ENCODE measurements at places on chromosomes 1 and 21.

GRCh38 chr1:42851420-42851819, 5.0 kb downstream of the ZNF691 start:
- peaks cover 31% of the 10 kb centered on the region for H3K36me3 ChIP-seq
- H3K4me1 ChIP-seq: peaks cover 12% of the 10 kb centered on the region
- no peak for DNase-seq

DNA sequence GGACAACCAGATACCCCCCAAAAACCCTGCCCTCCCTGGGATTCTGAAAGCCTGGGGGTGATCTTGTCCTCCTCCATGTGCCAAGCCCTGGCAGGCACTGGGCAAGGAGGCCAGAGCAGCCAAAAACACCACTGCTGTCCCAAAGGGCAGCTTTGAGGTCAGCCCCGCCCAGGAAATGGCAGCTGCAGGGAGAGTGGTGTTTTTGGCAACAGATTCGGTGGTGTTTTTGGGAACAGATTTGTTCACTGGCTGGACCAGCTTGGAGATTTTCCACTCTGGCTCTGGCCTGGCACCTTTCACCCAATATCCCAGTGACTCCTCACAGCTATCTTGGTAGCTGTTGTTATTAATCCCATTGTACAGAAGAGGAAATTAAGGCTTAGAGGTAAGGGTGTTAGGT, 34.7 kb downstream of the LRP8 start:
- H3K27ac ChIP-seq: no peak overlapping the region
- peaks cover 14% of the 10 kb centered on the region for H3K4me1 ChIP-seq
- no peaks in the 10 kb centered on the region for H3K27me3 ChIP-seq

DNA sequence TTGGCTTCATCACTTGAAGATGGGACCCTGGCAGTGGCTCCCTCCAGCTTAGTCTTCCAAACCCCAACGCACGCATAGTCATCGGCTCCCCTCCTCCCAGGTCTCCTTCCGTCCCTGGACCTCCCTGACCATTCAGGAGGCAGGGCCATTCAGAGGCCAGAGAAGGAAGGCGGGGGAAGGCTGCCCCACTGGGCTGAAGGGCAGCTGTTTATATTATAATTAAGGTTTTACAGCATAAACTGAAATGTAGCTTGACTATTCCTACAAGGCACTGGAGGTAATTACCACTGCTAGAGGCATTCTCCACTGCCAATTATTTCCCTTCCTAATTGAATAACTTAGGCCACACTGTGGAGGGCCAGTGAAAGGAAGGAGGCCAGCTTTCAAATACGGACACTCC, 170.6 kb upstream of the PROX1 start:
- H3K36me3 ChIP-seq: no peaks in the 10 kb centered on the region
- no peak for DNase-seq
- H3K4me3 ChIP-seq: no peak overlapping the region
- no peaks in the 10 kb centered on the region for H3K27me3 ChIP-seq
- H3K27ac ChIP-seq: no peak overlapping the region

GRCh38 chr1:235566084-235566483, 61.8 kb upstream of the B3GALNT2 start:
- no peak overlapping the region for H3K4me3 ChIP-seq
- no peaks in the 10 kb centered on the region for H3K36me3 ChIP-seq
- no peaks in the 10 kb centered on the region for H3K4me1 ChIP-seq
- no peaks in the 10 kb centered on the region for H3K27me3 ChIP-seq
- no peak overlapping the region for H3K27ac ChIP-seq
- DNase-seq: no peak

DNA sequence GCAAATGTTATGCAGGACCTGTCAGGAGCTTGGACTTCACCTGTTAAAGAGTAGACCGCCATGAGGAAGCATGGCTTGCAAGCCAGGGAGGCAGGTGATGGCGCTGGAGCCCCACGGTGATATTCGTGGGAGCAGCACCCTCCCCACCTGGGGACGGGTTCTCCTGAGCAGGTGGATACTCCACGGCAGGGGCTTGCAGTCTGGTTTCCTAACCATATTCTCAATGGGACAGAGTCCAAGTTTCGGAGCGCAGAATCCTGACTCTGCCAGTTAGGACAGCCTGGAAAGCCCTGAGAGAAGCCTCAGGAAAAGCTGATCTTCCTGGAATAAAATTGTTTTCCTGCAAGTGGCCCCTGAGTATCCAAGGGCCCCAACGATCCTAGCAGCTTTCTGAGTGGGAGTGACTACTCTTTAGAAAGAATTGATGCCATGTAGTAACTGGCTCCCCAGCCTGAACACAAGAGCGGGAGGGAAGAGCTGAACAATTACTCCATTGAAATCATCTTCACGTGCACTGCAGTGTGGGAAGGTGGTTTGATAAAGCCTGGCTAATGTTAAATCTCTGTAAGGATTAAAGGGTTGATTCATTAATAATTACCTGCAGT, 146.3 kb upstream of the RAB4A start:
- no peaks in the 10 kb centered on the region for H3K4me1 ChIP-seq
- no peak for DNase-seq
- H3K27me3 ChIP-seq: no peaks in the 10 kb centered on the region
- H3K4me3 ChIP-seq: no peak overlapping the region
- H3K27ac ChIP-seq: no peak overlapping the region

DNA sequence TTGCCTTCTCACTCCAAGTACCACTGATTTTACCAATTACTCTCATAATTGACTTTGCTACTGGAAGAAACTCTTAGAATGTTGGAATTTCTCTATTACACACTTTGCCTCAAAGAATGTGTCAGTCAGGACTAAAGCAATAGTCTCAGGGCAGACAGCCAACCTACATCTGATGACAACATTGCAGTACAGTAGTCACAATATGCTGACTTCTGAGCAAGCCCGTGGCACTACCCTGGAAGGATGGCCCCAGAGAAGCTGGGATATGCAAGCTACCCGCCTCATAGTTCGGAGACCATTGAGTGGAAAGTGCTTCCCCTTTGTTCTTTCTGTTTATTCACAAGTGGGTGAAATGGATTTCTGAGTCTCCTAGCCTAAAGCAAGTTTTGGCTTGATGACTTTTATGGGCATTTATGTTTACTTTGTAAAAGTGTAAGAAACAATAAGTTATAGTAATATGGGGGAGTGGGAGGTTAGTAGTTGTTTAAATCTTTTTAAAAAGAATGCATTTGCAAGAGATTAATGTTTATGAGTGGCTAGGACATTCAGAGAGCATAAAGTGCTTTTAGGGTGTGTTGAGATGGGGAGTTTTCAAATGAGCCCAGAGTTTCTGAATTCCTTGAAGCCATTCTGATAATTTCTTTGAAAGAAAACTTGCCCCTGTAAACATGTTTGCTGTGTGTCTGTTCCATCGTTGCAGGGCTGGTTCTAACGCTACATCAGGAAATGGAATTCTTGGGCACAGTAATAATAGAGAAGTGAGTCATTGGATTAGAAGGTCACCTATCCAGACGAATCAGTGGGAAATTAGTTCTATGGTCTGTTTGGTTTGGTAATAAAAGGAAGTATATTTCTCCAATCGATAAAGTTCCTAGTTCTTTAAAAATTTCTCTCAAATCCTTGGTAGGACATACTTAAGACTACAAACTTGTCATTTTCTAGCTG, 63.8 kb downstream of the LMO4 start:
- no peak overlapping the region for H3K4me3 ChIP-seq
- no peaks in the 10 kb centered on the region for H3K27me3 ChIP-seq
- H3K27ac ChIP-seq: no peak overlapping the region

DNA sequence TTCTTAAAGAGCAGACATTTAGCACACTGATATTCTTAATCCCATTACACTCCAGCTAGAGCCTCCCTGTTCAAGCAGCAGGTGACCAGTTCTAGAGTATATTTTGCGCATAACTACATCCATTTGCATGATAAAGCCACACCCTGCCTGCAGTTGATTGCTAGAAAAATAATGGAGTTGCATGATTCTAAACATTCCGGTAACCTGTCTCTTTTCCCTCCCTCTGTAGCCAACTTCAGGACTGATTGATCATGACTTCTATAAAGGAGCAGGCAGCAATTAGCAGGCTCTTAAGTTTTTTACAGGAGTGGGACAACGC, 14.9 kb downstream of the ARMH1 start:
- no peaks in the 10 kb centered on the region for H3K36me3 ChIP-seq
- H3K27ac ChIP-seq: no peak overlapping the region
- no peaks in the 10 kb centered on the region for H3K4me1 ChIP-seq
- no peak for DNase-seq
- H3K4me3 ChIP-seq: no peak overlapping the region

DNA sequence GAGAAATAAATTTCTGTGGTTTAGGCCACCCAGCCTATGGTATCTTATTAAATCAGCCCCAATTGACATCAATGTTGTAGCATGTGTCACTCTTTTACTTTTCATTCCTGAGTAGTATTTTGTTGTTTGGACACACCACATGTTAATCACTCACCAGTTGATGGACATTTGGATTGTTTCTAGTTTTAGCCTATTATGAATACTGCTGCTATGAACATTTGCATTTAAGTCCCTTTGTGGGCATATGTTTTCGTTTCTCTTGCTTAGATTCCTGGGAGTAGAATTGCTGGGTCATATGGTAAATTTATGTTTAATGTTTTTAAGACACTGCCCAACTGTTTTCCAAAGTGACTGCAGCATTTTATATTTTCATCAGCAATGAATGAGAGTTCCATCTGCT, 50.2 kb upstream of the NUF2 start:
- no peaks in the 10 kb centered on the region for H3K36me3 ChIP-seq
- no peak overlapping the region for H3K4me3 ChIP-seq
- H3K27me3 ChIP-seq: no peaks in the 10 kb centered on the region
- no peak for DNase-seq
- no peak overlapping the region for H3K27ac ChIP-seq

- no peak overlapping the region for H3K27ac ChIP-seq
- H3K36me3 ChIP-seq: peaks cover 92% of the 10 kb centered on the region
- H3K4me1 ChIP-seq: peaks cover 1% of the 10 kb centered on the region
- H3K4me3 ChIP-seq: no peak overlapping the region
Measured at GRCh38 chr1:160325252-160325651, 17.8 kb downstream of the COPA start.

GRCh38 chr1:84390226-84390625, 8.1 kb upstream of the DNASE2B start:
- no peak overlapping the region for H3K4me3 ChIP-seq
- no peaks in the 10 kb centered on the region for H3K4me1 ChIP-seq
- H3K27ac ChIP-seq: no peak overlapping the region

DNA sequence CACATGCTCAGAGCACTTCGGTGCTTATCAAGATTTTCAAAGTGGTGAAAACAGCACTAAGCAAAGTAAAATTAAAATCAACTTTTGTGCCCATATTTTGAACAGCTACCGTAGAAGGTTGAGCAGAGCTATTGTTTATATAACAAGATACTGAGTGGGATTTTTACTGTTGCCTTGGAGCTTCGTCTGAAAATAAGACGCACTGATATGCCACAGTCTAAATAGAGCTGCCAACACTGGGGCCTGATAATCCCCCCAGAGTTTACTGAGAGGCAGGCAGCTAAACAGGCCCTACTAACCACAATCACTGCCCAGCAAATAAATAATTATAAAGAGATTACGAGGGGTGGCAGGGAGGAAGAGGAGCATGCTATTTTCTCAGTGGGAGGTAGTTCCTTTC, 650 bp upstream of the CCDC190 start:
- DNase-seq: no peak
- H3K4me1 ChIP-seq: peaks cover 6% of the 10 kb centered on the region
- H3K4me3 ChIP-seq: no peak overlapping the region
- H3K27me3 ChIP-seq: no peaks in the 10 kb centered on the region
- no peaks in the 10 kb centered on the region for H3K36me3 ChIP-seq
- H3K27ac ChIP-seq: peak overlapping the region; percentile 56

- no peak overlapping the region for H3K4me3 ChIP-seq
- DNase-seq: no peak
- no peak overlapping the region for H3K27ac ChIP-seq
- no peaks in the 10 kb centered on the region for H3K27me3 ChIP-seq
- H3K36me3 ChIP-seq: no peaks in the 10 kb centered on the region
Measured at GRCh38 chr1:76289692-76290091, 215.1 kb downstream of the ST6GALNAC3 start.

GRCh38 chr1:41546833-41547135, 62.3 kb upstream of the EDN2 start:
- no peak overlapping the region for H3K4me3 ChIP-seq
- H3K36me3 ChIP-seq: no peaks in the 10 kb centered on the region
- DNase-seq: no peak

- H3K4me3 ChIP-seq: no peak overlapping the region
- H3K36me3 ChIP-seq: no peaks in the 10 kb centered on the region
- H3K27ac ChIP-seq: no peak overlapping the region
- no peaks in the 10 kb centered on the region for H3K27me3 ChIP-seq
- no peaks in the 10 kb centered on the region for H3K4me1 ChIP-seq
Measured at GRCh38 chr1:89890085-89890752, 69.4 kb downstream of the LRRC8D start.

GRCh38 chr1:182217071-182217470, 155.6 kb upstream of the ZNF648 start:
- H3K4me3 ChIP-seq: no peak overlapping the region
- no peak for DNase-seq
- H3K4me1 ChIP-seq: no peaks in the 10 kb centered on the region
- no peak overlapping the region for H3K27ac ChIP-seq
- H3K27me3 ChIP-seq: no peaks in the 10 kb centered on the region
- no peaks in the 10 kb centered on the region for H3K36me3 ChIP-seq

DNA sequence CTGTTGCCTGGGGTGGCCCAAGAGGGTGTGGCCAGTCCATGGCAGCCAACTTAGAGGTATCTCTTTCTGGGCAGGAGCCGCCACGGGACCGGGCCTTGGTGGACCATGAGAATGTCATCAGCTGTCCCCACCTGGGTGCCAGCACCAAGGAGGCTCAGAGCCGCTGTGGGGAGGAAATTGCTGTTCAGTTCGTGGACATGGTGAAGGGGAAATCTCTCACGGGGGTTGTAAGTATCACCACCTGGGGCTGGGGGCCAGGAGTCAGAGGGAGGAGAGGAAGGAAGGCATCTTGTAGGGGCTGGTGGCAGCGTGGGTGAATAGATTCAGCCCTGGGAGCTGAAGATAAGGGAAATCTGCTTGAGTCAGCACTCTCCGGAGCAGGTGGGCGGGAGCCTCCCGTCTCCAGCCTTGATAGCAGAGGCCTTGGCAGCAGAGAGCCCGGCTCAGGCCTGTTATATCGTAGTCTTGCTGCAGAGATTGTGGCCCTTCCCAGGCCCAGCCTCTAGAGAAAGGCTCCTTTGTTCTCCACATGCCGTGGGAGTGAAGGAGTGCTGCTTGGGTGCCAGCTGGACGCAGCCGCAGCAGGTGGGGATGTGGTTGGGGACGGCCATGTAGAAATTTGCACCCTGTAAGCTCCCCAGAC, 25.4 kb downstream of the PHGDH start:
- H3K36me3 ChIP-seq: peaks cover 38% of the 10 kb centered on the region
- peaks cover 10% of the 10 kb centered on the region for H3K4me1 ChIP-seq
- no peak overlapping the region for H3K4me3 ChIP-seq
- DNase-seq: no peak

- no peak for DNase-seq
- H3K4me1 ChIP-seq: peaks cover 8% of the 10 kb centered on the region
- peaks cover 26% of the 10 kb centered on the region for H3K36me3 ChIP-seq
Measured at GRCh38 chr1:115289940-115290339, 48.1 kb downstream of the NGF start.

GRCh38 chr1:51728611-51729155, 111.8 kb downstream of the OSBPL9 start:
- DNase-seq: no peak
- H3K27me3 ChIP-seq: no peaks in the 10 kb centered on the region

GRCh38 chr21:44497703-44498126, 42.3 kb downstream of the KRTAP10-1 start:
- no peaks in the 10 kb centered on the region for H3K27me3 ChIP-seq
- H3K36me3 ChIP-seq: no peaks in the 10 kb centered on the region
- no peak overlapping the region for H3K4me3 ChIP-seq
- no peak for DNase-seq
- H3K4me1 ChIP-seq: peaks cover 13% of the 10 kb centered on the region

GRCh38 chr1:186643614-186644013, 36.6 kb downstream of the PTGS2 start:
- peaks cover 1% of the 10 kb centered on the region for H3K4me1 ChIP-seq
- no peak overlapping the region for H3K4me3 ChIP-seq
- H3K36me3 ChIP-seq: no peaks in the 10 kb centered on the region
- no peak overlapping the region for H3K27ac ChIP-seq
- H3K27me3 ChIP-seq: no peaks in the 10 kb centered on the region

Data from esophagus muscularis mucosa (tissue), 4 donors.